AG04450 (cell line): ENCODE measurements at places on chromosomes 4 and X.

DNA sequence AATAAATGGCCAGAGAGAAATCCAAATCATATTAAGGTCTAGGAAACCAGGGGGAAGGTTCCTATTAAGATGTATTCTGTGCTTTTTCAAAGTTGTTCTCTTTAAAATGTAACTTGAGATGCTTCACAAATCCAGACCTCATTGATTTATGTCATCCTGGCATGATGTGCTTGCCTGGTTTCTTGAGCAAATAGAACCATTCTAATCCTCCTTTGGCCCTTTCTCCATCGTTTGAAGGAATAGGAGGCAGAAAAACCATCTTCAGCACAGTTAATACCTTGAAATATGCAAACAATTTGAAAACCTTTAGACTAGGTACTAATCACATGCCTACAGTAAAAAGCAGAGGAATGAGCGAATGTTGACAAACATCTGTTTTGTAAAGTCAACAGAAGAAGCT, 202.2 kb upstream of the CXorf66 start:
- no peak for DNase-seq

GRCh38 chr4:52627876-52628275, 31.2 kb downstream of the USP46 start:
- no peak for DNase-seq

GRCh38 chrX:11665168-11666111, at the start of gene ARHGAP6:
TSS of gene ARHGAP6 (minus strand) at chrX:11665920. CDS start at chrX:11664828, 1,092 bp downstream.
- no peak for DNase-seq

DNA sequence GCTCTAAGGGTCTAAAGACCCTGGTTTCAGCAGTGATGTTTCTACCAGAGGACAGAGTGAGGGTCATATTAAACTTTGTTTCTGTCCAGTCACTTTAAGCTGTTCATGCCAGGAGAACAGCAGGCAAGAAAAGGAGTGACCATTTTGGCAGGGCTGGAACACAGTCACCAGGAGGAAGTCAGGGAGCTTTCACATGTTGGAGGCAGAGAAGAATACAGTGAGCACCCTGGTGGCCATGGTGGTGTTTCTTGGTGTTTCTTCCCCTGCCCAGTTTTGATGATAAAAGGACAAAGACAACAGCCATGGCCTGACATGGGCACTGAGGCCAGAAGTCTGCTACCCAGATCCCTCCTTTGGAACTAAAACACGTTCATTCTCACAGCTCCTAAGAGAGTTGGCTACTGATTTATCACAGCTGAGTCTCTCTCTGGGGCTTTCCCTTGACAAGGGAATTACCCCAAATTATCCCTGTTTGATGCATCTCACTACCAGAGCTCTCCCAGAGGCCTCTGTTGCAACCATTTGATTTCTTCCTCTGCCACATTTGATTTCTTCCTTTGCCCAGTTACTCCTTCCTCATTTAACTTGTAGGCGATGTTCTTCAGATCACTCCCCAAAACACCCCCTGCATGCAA, 106.4 kb upstream of the NWD2 start:
- no peak for DNase-seq

- DNase-seq: no peak
These were observed 46.2 kb downstream of the MOSPD2 start for GRCh38 chrX:14919407-14919806.

GRCh38 chr4:76665721-76666120, 230.7 kb downstream of the SHROOM3 start:
- DNase-seq: no peak

DNA sequence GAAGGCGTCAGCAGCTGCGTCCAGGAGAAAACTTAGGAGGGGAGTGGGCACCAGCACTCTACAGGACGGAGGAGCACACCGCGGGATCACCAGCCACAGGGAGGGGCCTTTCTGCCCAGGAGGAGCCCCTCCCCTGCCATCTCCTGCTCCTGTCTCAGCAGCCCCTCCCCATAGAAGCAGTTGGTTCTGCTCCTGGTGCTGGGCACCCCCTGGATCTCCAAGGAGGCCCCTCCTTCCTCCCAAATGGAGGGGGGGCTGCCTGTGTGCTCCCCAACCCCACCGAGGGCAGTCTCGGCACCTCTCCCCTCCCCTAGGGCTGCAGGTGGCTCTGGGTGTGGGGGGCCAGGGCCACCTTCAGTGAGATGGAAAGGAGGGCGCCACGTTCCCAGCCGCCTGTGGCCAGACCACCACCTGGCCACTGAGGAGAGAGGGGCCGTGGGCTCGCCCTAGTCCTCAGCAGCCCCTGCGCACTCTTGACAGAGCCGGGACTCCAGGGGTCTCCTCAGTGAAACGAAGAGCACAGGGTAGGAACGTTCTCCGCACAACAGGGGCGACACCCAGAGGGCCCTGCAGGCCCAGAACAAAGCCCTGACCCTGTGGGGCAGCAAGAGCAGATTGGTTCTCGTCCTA, 37.8 kb downstream of the CPLX1 start:
- DNase-seq: no peak

DNA sequence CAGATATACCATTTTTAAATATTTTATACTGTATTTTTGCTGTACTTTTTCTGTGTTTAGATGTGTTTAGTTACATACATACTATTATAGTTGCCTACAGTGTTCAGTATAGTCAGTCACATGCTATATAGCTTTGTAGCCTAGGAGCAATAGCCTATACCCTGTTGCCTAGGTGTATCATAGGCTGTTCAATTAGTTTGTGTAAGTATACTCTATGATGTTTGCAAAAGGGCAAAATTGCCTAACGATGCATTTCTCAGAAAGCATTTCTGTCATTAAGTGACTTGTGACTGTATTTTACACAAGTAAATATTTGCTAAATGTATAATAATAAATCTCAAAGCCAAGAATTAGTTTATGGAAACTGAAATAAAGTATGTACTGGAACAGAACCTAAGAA, 9.5 kb downstream of the ETFDH start:
- DNase-seq: no peak

GRCh38 chr4:146347822-146348221, 133.5 kb downstream of the REELD1 start:
- no peak for DNase-seq

GRCh38 chr4:1348014-1348513, 1.1 kb downstream of the UVSSA start:
- DNase-seq: no peak

DNA sequence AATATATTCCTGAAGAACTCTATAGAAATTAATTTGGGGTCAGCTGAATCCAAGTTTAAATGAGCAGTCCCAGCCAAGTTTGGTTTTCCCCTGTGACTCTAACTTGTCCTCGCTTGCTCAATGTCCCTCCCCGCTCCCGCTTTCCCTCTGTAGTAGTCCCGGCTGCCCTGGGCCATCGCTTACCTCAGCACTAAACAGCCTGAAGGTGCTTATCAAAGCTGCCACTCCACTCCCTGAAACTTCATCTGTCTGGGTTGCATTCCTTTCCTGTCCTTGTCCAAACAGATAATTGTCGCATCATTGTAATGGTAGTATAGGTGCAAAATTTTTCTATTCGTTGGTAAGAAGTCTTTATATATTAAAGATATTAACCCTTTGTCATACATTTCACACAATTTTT, 12.8 kb downstream of the SLC25A43 start:
- DNase-seq: no peak

GRCh38 chr4:28277931-28278330, 1417.3 kb downstream of the STIM2 start:
- DNase-seq: no peak

DNA sequence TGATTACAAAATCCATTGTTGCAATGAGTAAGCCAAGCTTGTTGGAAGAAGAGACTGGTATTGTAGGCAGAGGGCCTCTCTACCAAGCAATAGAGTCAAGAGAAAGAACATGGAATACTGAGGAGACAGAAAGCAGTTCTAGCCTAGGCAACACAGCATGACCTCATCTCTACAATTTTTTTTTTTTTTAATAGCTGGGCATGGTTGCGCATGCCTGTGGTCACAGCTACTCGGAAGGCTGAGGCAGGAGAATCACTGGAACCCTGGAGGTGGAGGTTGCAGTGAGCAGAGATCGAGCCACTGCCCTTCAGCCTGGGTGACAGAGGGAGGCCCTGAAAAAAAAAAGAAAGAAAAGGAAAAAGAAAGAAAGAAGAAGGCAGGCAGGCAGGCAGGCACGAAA, 11.7 kb upstream of the ZBTB33 start:
- DNase-seq: no peak

GRCh38 chr4:181323061-181323460, 920.1 kb upstream of the TENM3 start:
- no peak for DNase-seq

- no peak for DNase-seq
These were observed 1.5 kb downstream of the KLF8 start for GRCh38 chrX:56233682-56234081.

DNA sequence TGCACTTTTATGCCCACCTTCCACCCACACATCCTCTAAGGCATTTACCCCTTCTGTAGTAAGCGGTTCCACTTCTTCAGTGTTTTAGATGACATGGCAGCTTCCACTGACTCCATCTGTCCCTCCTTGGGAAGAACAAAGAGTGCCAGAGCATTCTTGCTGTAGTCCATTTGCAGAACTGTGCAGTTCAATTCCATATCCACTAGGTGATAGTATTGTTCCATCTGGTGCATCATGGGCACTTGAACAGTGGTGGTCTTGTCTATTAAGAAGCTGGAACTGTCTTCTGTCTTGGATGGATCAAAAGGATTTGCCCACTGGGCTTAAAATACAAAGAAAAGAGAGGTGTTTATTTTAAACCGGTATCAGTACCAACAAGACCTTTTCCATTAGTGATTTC, 3.5 kb downstream of the SERPINA7 start:
- DNase-seq: no peak

DNA sequence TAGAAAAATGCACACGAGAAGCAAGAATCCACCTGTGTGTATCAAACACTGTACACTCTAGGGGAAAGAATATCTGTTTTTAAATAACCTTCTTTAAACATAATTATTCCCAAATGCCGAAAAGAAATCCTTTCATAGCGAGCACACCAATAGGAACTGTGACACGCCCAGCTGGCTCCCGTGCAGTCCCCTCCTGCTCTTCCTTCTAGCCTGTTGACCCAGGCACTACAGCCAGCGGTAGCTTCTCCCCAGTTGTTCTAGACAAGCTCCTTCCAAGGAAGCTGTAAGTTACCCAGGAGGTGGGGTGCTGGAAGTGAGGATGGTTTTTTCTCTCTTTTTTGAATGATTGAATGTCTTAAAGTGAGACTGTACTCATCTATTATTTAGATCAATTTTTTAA, 19.5 kb upstream of the NOCT start:
- no peak for DNase-seq

- no peak for DNase-seq
These were observed 25.4 kb downstream of the SORCS2 start for GRCh38 chr4:7217474-7218321.

DNA sequence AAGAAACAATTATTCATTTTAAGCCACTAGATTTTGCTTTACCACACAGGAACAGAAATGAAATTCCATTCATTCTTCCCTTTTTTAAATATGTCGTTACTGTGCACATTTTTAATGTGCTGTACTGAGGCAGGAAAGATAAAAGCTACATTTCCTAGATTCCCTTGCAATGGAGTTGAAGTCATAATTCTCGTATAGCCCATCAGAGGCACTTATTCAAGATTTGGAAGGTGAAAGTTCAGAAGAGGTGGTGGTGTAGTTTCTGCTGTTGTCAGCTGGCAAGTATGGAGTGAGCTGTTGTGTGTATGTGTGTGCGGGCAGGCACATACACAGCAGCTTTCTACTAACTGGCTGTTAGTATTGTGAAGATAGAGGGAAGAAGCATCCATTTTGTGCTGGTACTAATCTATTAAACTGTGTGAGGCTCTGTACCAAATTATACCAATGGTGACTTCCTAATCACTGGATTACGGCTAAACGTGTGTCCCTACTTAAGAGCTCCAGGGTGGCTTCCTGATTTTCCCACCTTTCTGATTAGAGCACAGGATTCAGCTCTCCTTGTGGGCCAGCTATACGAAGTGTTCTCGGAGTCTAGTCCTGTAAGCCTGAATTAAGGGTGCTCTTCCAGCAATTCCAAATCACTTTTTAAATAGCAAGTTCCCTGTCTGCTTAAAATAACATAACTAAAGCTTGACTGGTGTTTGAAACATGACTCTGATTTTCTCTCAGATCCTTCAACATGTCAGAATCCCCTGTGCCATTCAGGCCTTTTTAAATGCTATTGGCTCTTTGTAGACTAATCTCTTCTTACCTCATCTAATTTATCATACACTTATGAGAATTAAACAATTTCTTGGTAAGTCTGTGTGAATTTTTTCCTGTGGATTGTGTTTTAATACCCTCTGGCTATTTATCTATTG, 43.8 kb downstream of the PDS5A start:
- DNase-seq: peak; percentile 15

- DNase-seq: no peak
These were observed 2326.8 kb upstream of the AGA start for GRCh38 chr4:179768996-179769395.

DNA sequence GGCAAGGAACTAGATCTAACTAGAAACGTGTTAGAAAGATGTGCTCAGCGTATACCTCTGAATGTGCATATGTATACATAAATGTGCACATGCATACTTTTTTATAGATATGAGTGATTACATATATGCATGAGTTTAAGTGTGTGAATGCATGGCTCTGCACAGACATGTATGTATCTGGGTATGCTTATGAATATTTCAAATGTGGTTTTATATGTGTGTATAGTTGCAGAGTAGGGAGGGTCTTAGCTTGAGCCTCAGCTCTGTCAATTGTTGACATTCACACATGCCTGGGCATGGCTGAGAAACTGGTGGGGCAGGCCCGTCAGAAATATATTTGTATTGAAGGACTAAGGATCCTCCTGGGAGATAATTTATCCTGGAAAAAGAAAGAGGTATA, 31.1 kb downstream of the RAP2C start:
- DNase-seq: no peak

DNA sequence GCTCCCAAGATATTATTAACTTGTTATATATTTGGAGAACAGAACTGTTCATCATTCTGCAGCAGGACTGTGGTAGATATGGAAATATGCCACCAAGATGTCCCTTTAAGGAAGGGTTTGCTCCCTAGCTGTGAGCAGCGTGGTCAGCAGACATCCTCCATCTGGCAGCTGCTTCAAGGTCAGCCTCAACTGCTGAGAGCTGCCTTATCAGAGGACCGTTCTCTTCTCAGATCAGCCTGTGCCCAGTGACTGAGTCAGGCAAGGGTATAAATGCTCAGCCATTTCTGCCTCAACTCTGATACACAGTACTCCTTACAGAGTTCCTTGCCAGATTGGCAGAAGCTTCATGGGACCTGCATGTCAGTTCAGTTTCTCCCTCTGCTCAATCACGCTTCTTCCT, 63.4 kb upstream of the MAGEB2 start:
- DNase-seq: no peak

- no peak for DNase-seq
These were observed 339.3 kb downstream of the NKX6-1 start for GRCh38 chr4:84159762-84160161.

- DNase-seq: no peak
These were observed 154.9 kb upstream of the CXXC4 start for GRCh38 chr4:104649631-104650030.

DNA sequence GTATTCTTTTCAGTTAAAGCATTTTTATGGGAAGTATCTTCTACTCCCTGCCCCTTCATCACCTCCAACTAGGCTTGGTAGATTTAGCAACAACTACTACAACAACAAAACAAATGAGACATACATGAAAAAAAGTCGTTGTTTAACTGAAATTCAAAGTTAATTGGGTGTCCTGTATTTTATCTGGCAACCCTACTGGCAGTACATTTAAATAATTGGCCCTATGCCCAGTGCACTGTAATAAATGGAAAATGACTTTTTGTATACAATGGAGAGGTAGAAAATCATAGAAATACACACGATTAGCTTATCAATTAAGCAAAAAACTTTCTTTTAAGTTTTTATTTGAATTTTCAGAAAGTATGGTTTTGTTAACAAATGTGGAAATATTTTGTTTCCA, 21.4 kb upstream of the CLGN start:
- DNase-seq: no peak

GRCh38 chrX:111837197-111837596, 38.8 kb upstream of the TRPC5OS start:
- no peak for DNase-seq
